Retinal pigment epithelial cell (primary cell): ENCODE measurements at places on chromosomes 16 and 17.

- DNase-seq = no peak
Measured at GRCh38 chr17:36857698-36858097, 79.6 kb upstream of the LHX1 start.

GRCh38 chr17:70521821-70522256 lies 352.5 kb downstream of the KCNJ2 start:
- DNase-seq = peak; percentile 83

- DNase-seq = no peak
Measured at GRCh38 chr16:30998852-30999761, 11.3 kb downstream of the STX1B start.

- DNase-seq = no peak
Measured at GRCh38 chr17:71447644-71448043, 673.2 kb upstream of the SOX9 start.

DNA sequence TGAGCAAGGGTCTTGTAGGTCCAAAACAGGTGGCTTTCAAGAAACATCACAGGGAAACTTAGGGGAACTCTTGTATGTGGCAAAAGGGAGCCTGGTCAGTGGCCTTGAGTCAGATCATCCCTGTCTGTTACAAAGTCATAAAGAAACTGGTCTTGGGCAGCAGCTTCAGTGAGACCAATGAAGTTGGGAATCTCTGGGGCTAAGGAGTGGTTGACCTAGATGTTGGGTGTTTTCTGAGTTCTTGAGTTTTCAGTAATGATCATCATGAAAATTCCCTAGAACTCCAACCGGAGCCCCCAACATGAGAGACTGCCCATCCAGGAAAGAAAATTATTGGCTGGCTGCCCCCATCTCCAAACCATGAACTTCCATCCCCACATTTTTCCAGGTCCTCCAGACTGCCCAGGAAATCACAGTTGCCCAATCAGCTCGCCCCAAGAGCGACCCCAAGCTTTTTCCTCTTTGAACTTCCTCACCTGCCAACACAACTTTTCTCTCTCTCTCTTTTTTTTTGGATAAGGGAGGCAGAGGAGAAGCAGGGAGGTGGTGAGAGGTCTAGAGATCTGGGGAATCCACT lies 3.9 kb downstream of the CCR7 start:
- DNase-seq = no peak
